ENCODE measurements at places on chromosomes 16 and 17. TPM values are rescaled to one million over a fixed set of nuclear protein-coding genes. Genes with fewer than 3 reads are reported as not detected.

MATCAP1 gene
- 13.9 TPM for total RNA-seq

RAB26 gene
- 92.2 TPM for total RNA-seq

EPX gene
- not detected for total RNA-seq

KRTAP1-5 gene
- not detected for total RNA-seq

AOC2 gene
- total RNA-seq: 0.85 TPM

PLA2G10 gene
- 0.23 TPM for total RNA-seq

EPN2 gene
- 35.0 TPM for total RNA-seq

DNA sequence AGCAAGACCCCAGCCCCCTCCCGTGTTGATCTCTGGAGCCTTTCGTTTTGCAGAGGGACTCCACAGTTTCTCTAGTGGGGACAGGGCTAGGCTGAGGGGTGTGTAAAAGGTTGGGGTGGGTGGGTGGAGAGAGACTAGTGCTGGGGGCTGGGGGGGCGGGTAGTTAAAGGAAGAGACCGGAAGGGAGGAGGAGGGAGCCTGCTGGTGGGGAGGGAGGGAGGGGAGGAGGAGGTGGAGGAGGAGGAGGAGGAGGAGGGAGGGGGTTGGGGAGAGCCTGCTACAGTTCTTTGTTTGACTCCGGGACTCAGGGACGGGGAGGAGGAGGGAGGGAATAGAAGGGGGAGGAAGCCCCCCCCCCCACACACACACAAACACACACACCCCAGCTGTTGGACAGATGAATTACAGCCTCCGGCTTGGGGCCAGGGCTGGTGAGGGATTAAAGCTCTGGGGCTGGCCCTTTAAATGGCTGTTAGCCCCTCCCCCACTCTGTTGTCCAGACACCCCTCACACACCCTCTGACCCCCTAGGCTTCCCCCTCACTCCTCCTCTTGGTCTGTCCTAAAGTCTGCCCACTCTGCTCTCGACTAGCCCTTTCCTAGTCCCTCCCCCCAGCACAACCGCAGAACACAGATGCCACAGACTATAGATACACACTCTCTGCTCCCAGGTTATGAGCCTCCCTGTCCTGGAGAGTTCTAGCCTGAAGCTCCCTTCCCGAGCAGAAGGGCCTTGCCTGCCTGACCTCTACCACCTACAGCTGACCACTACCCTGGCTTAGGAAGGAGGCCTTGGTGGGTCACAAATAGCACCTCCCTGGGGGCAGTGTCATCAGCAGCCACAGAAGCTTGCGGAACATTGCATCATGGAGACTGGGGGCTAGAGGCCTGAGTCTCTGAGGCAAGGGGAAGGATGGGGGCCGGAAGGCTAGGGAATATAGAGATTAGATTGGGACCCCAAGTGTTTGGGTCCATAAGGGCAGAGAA, 4.4 kb downstream of the KDM6B start:
- DNase-seq: no peak

- DNase-seq: no peak
Observed at GRCh38 chr16:49009204-49009603, 272.4 kb downstream of the CBLN1 start.

DNA sequence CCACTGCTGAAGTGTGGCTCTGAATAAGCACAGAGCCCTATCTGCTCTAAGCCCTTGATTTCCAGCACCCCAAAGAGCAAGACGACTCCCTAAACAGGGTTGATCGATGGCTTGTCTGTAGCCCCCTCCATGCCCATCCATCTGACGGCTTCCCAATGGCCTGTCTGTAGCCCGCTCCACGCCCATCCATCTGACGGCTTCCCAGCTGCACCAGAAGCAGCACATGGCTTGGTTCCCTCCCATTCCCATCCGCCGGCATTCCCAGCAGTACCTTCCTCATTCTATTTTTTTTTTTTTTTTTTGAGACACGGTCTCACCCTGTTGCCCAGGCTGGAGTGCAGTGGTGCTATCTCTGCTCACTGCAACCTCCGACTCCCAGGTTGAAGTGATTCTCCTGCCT, 64.5 kb downstream of the RBFOX3 start:
- DNase-seq: no peak

GRCh38 chr16:70756071-70756470, 44.9 kb downstream of the VAC14 start:
- no peak for DNase-seq

DNA sequence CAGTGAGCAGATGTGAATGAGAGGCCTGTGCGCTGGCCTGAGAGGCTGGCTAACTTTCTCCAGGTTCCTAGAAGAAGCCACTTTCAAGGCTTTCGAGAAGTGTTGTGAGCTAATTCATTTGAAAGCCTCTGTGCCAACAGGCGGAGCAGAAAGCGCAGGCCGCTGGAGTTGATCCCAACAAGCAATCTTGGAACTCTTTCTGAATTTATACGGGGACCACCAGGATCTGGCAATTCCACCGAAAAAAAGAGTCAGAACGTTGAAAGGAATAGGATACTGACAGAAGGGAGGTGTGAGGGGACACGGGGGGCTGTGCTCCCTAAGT, 71.3 kb upstream of the METRNL start:
- DNase-seq: no peak

DNA sequence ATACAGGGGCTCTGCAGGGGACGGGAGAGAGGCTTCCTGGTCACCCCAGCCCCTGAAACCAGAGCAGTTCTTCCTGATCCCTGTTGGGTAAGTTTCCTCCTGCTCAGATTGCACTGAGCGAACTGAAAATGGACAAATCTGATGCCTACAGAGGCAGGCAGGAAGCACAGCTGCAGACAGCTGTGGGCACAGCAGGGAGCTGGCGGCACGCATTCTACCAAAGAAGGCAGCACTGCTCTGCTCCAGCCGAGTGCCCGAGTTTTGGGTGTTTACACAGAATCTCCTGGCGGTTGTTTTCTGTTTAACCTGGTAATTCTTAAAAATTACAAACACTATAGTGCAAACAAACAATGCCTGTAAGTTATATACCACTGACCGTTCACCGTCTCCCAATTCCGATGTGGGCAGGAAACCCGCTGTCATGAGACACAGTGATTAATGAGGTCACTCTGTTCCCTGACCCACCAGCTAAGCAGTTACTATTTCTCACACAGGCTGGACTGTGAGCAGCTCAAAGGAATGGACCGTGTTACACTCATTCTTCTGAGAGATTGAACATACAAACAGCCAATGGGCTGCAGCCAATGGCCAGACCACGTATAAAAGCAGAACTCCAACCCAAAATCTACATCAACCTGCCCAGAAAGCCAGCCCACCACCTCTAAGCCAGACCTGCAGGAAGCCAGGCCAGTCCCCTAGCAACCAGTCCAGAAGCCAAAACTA, 25.5 kb downstream of the NSMCE1 start:
- peak; percentile 85 for DNase-seq

DNA sequence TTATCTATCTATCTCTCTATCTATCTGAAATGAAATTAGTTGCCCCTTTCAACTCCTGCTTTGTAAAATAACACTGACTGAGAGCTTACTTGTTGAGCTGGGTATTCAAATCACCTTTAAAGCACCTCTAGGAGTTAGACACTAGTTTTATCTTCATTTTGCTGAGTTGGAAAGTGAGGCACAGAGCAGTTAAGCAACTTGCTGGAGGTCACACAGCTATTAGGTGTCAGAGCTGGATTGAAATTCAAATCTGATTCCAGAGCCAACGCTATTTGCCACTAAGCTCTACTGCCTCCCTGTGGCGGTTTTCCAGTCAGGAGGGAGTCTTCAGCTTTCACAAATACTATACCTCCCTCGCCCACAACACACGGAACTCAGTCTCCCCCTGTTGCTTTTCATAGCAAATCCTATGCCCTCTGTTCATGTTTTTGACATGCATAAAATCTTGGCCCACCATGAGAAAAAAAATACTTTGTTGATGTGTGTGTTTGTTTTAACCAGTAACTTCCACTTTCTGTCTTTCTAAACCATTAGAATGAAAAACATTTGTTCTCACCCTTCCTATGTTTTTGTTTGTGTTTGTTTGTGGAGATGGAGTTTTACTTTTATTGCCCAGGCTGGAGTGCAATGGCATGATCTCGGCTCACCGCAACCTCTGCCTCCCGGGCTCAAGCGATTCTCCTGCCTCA, 74.8 kb upstream of the SMURF2 start:
- no peak for DNase-seq

GRCh38 chr17:8621585-8621984, 8.9 kb downstream of the MYH10 start:
- no peak for DNase-seq

DNA sequence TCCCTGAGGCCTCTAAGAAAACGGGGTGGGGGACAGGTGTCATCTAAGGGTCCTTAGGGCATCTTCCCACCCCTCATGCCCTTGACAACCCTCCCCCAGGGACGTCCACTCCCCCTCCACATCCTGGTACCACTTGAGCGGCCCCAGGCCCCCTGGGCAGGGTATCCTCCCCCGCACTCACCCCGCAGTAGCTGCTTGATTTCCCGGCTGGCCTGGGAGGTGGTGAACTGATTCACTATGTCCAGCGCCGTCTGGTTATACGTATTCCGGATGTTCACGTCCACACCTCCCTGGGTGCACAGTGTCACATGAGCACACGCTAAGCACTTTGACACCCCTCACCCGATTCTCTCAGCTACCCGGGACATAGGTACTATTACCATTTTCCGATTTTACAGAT, 9.7 kb downstream of the CASKIN2 start:
- no peak for DNase-seq

DNA sequence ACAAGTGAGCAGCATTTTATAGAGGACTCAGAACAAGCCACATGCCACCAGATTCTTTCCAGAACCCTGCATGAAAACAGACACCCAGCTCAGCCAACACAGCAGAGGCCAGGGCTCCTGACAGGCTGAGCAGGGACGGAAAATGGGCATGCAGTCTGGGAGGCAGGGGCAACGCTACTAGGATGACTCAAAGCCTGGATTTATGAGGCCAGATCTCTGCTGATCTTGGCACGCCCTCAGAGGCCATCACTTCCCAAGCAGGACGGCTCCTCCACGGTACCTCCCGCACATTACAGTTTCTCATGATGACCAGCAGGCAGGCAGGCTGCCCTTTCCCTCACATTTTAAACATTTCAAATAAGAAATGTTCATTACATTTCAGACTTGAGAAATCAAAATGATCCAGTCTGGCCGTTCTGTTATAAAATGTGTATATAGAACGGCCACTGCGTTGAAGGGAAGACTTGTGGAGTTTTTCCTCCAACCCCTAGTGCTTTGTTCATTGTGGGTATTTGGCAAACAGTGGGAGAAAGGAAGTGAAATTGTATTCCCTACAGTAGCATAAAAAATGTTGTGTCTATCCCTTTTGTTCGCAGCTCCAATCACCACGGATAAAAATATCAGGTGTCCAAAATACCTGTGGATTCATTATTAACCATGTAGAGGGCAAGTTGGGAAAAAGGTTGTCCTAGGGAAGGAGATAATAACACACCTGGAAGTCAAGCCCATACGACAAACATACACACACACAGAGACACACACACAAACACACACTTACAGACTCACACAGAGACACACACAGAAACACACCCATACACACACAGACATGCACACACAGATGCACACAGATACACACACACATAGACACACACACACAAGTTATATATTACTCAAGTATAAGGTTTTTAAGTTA, 64.8 kb upstream of the ADAMTS18 start:
- no peak for DNase-seq

DNA sequence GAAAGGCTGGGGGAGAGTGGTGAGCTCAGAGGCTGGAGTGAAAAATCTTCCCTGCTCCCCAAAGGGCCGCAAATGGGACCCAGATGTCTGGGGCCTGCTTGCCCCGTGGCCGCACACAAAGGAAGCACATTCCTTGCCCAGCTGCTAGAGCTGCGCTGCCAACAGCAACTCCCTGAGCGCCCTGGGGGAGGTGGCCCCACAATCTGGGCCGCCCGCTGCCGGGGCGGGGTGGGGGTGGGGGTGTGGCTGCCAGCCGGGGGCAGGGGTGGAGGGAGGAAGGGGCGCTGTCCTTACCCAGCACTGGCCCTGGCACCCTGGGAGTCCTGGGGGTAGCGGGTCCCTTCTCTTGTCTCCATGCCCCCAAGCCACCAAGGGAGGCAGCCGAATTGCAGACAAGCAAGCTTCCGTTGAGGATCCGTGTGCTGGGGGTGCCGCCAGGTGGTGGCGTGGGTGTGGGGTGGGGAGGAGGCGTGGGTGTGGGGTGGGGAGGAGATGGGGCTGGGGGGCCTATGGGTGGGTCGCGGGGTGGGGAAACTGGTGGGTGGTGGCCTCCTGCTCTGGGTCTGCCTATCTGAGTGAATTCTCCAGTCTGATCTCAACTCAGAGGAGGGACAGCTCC, 48.4 kb upstream of the PABPN1L start:
- no peak for DNase-seq

DNA sequence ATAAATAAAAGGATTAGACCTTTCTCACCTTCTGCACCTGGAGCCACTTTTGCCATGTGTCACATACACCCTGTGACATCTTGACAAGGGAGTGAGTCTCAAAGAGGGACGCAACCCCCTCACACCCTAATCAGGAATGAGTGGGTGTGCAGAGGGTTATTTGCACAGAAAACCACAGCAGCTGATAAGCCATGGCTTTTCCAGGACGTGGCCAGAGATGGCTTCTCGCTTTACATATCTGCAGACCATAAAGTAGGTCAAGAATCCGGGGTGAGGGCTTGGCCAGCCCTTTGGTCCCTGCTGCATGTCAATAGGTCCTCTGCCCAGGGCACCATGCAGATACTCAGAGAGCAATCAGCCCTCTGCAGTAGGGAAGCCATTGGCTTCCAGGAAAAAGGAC, 2.4 kb upstream of the CD300LF start:
- no peak for DNase-seq

GRCh38 chr17:63960430-63960829, 12.3 kb downstream of the SCN4A start:
- DNase-seq: no peak

DNA sequence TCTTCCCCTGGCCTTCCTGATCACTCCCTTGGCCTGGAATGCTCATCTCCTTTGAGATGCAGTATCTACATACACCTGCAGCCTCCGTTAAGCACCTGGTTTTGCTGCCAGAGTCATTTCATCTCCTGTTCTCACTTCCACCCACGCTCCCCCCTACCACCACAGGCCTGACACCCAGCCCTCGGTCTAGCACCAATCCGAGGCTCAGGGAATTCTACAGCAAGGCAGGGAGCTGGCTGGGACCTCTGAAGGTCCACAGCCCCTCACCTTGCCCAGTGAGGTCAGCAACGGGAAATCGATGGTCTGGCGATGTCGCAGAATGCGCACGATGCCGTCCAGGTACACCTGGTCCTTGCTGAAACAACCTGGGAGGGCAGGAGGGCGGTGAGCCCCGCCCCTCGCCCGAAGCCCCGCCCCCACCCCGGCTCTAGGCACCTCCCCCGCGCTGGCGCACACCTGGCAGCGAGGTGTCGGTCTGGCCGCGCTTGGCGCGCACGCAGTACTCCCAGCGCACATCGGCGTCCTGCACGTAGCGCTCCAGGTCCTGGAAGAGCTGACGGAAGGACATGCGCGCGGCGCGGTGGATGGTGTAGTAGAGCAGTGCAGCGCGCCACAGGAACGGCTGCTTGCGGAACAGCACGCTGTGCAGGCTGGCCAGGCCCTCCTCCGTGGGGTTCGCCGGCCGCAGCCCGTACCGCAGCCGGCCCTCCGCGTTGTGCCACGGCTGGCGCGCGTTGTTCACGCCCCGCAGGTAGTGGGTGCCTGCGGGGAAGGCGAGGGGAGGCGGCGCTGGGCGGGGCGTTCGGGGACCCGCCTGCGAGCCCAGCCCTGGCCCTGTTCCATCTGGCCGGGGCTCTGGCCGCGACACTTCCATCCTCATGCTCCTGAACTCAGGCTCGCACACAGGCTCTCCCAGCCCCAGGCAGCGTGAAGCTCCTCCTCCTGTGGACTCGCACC, 5.7 kb downstream of the MATCAP1 start:
- no peak for DNase-seq
